Adrenal gland (tissue), 19 donors: ENCODE measurements at places on chromosomes 4 and X. TPM values are rescaled to one million over a fixed set of nuclear protein-coding genes. Genes with fewer than 3 reads are reported as not detected.

- no peaks in the 10 kb centered on the region for H3K27me3 ChIP-seq
- no peak overlapping the region for H3K4me3 ChIP-seq
- no peaks in the 10 kb centered on the region for H3K4me1 ChIP-seq
- no peaks in the 10 kb centered on the region for H3K36me3 ChIP-seq
- DNase-seq: no peak
These were observed 72.1 kb upstream of the FAM241A start for GRCh38 chr4:112073181-112073580.

The WAS gene
- 22.5 TPM for total RNA-seq

DNA sequence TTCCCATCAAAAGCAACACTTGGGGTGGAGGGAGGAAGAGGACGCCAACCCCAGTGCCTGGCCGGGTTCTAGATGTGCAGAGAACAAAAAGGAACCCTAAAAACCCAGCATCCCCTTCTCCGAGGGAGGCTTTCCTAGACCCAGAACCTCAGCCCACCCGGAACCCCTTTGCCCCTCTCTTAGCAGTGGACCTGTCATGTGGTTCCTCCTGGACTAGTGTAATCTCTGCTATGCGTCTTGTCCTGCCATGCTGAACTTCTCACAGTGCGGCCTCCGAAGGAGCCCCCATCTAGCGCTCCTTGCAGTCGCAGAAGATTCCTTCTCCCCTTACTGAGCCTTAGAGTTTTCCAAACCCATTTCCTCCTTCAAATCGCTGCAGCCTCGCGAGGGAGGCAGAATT is 1.1 kb upstream of the PRRG3 start:
- no peaks in the 10 kb centered on the region for H3K4me1 ChIP-seq
- peaks cover 19% of the 10 kb centered on the region for H3K27me3 ChIP-seq
- H3K4me3 ChIP-seq: no peak overlapping the region
- no peak for DNase-seq

The TMEM185A gene
- 17.3 TPM for total RNA-seq

The ENAM gene
- not detected for total RNA-seq

GRCh38 chrX:125826774-125827451 is 339.2 kb downstream of the DCAF12L2 start:
- DNase-seq: no peak
- H3K27ac ChIP-seq: no peak overlapping the region
- H3K4me1 ChIP-seq: no peaks in the 10 kb centered on the region
- no peak overlapping the region for H3K4me3 ChIP-seq

The NPFFR2 gene
- not detected for total RNA-seq

DNA sequence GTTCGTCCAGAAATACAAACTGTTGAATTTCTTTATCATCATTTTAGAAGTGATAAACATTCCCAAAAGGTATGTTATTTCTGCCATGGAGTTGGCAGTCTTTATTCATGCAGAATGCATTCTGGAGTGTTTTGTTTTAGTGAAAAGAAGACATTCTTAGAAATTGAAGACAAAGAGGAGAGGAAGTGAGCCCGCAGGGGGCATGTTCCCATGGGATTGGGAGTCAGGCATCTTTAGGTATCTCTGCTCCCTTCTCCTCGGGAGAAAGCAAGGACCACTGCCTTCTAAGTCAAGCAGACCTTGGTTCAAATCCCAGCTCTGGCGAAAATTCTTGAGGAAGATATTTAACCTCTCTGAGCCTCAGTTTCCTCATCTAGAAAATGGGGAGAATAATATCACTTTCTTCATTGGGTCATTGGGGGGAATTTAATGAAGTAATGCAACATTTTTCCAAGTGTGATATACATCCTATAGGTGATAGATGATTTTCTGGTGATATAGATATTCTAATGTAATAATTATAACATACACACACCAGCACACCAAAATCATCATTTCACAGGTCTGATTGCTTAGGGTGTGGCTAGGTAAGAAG is 26.5 kb upstream of the CHRNA9 start:
- no peak overlapping the region for H3K4me3 ChIP-seq
- peaks cover 8% of the 10 kb centered on the region for H3K4me1 ChIP-seq
- DNase-seq: no peak
- H3K36me3 ChIP-seq: no peaks in the 10 kb centered on the region
- no peaks in the 10 kb centered on the region for H3K27me3 ChIP-seq

DNA sequence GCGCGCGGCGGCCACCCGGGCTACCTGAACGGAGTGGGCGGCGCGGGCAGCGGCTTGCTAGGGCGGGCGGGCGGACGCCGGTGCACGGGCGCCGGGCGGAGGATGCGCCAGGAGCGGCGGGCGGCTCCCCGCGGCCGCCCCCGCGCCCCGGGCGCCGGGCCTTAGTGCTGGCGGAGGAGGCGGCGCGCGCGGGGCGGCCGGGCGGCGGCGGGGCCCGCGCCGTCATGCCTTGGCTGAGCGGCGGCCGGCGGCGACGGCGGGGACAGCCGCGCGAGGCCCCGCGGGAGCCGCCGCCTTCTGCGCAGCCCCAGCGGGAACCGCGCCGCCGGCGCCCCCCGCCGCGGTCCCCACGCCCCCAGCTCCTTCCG is 48.2 kb downstream of the CLDN34 start:
- H3K4me3 ChIP-seq: no peak overlapping the region
- H3K27ac ChIP-seq: no peak overlapping the region
- DNase-seq: no peak

The AVPR2 gene
- total RNA-seq: 0.32 TPM

DNA sequence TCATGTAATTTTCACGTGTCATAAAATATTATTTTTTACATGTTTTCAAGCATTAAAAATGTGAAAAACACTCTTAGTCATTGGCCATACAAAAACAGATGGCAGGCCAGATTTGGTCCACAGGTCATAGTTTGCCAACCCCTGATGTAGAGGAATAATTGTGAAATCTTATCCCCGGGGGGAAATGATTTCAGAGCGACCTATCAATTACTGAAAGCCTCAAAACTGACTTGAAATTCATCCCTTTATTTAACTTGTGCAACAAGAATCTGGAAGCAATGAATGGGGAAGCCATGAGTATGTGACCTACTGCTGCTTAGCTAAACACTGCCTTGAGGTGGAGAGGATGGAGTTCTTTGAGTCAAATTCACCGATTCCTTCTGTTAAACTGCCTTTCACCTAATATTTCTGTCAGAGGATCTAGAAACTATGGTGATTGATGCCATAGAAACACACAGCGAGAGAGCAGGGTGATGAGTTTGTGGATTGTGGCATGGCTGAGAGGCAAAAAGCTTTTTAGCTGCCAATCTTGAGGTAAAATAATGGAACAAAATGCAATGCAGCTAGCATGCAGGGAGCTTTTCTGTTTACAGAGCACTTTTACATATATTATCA is 30.3 kb upstream of the BRS3 start:
- DNase-seq: no peak
- no peak overlapping the region for H3K27ac ChIP-seq
- no peak overlapping the region for H3K4me3 ChIP-seq
- no peaks in the 10 kb centered on the region for H3K4me1 ChIP-seq

- no peaks in the 10 kb centered on the region for H3K27me3 ChIP-seq
- no peak overlapping the region for H3K27ac ChIP-seq
- DNase-seq: no peak
- H3K4me1 ChIP-seq: peaks cover 7% of the 10 kb centered on the region
These were observed 815.5 kb downstream of the DMD start for GRCh38 chrX:32395878-32396277.

- no peak overlapping the region for H3K27ac ChIP-seq
- H3K36me3 ChIP-seq: no peaks in the 10 kb centered on the region
- no peaks in the 10 kb centered on the region for H3K27me3 ChIP-seq
These were observed 146.5 kb downstream of the FBXW7 start for GRCh38 chr4:152389359-152389758.

The VEGFC gene
- total RNA-seq: 8.2 TPM

DNA sequence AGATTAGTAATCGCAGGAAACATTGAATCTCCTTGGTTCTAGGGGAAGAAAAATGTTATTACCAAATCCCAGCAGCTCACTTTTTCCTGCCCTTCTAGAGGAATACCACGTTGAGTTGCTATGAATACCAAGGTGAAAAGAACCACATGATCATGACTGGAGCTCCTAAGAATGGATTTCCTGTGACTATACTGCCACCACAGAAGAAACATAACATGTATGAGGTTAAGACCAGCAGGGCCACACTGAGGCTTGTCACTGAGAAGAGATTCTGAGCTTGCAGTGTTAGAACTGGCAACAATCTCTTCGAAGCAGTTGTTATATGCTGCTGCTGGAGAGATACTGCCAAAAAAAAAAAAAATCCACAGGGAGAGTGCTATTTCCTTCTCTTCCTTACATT is 1235.3 kb downstream of the FSTL5 start:
- H3K27me3 ChIP-seq: no peaks in the 10 kb centered on the region
- H3K36me3 ChIP-seq: no peaks in the 10 kb centered on the region
- no peak overlapping the region for H3K27ac ChIP-seq
- no peak for DNase-seq

The CYLC1 gene
- not detected for total RNA-seq

- H3K27me3 ChIP-seq: no peaks in the 10 kb centered on the region
- DNase-seq: peak; percentile 46
- H3K4me1 ChIP-seq: no peaks in the 10 kb centered on the region
- no peak overlapping the region for H3K27ac ChIP-seq
These were observed 29.3 kb upstream of the BOD1L1 start for GRCh38 chr4:13656569-13657405.
